ENCODE measurements at places on chromosomes 16 and 17.

DNA sequence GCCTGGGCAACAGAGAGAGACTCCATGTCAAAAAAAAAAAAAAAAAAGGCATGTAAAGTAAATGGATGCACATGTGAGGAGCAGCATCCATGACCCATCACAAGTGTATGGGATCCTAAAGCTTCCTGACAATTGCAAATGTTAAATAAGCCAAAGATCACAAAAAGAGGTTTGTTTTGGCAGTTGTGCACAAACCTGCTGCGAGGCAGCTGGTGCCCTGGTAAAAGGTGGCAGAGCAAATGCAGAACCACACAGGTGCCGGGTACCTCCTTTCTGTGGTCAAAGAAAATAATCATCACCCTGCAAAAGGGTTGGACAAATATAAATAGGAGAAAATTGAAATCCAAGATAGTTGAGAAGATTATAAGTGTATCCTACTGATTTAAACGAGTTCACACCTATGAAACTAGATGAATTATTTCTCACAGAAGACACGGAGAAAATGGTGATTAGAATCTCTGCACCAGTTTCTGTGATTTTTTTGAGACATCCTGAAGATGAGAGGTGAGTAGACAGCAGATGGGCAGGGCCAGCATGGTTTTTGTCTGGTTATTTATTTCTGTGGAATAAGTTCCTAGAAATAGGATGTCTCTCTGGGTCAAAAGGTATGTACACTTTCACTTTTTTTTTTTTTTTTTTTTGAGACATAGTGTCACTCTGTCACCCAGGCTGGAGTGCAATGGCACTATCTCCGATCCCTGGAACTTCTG, 291.3 kb downstream of the CDH13 start:
- no peak for DNase-seq

- no peak for DNase-seq
Observed at GRCh38 chr17:78121801-78122215, 6.7 kb downstream of the TMC6 start.

DNA sequence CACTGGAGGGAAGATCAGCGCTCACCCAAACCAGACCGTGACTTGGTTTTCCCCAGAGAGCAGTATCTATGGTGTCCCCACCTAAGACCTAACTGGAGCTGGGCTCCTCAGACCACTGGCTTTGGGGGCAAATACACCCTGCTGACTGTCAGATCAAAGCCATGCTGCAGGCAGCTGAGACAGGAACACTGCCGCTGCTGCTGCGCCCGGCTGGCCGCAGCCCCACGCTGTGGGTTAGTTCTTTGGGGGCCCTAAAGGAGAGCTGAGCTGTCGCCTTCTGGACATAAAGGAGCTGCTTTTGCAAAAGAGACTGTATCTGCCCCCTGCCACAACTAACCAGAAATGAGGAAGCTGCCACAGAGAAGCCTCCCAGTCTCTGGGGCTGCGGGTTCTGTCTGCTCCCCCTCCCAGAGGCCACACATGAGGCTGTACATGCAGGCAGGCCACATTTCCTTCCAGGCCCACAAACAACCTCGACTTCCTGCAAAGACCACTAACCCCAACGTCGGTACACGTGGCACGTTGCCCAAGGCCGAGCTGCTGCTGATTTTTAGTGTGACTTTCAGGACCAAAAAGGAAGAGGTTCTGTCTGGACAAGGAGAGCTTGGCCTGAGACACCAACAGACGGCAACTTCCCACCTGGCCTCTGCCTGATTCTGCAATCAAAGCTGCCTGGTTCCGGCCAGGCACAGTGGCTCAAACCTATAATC, 18.2 kb upstream of the ABR start:
- peak; percentile 63 for DNase-seq

- no peak for DNase-seq
Observed at GRCh38 chr17:2563061-2563460, 30.4 kb upstream of the PAFAH1B1 start.

DNA sequence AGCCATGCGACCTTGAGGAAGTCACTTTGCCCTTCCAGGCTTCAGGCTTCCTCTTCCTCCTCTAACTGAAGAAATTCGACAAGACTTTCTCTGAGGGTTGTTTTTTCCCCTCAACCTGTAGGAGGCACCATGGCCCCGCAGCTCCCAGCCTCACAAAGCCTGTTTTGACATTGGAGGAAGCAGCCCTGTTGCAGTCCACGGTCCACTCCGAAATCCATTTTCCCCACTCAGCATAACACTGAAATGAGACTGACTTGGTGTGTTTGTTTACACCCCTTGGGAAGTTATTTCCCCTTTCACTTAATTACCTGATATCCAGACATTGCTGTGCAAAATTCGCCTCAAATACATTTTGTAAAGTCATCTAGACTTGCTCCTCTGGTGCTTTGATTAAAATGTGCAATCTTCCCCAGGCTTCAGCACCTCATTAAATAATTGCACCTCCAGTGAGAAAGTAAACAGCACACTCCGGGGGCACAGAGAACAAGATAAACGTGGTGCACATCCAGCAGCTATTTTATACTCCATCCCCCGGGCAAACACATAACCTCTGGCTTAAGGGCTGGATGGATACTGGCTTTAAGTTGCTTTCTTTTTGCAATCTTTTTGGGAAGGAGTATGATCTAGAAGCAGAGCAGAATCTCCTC, 41.4 kb upstream of the PIRT start:
- no peak for DNase-seq
